ENCODE measurements at places on chromosomes 5 and 9.

DNA sequence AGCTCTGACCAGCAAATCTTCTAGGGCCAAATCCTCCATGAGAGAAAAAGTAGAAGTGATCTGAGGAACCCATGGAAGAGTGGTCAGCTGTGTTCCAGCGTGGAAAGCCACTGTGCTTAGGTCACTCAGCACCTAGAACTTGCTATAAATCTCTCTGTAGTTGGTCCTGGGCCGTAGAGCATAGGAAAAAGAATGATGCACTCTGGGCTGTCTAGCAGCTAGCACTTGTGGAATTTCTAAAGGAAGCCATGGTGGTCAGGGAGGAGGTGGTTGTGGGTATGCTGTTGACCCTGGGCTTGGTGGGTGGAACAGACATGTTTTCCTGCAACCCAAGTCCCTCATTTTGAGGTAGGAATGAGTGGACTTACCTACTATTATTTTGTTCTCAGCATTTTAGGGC is 48.1 kb downstream of the GGTA1 start:
- no peak for DNase-seq

- no peak for DNase-seq
Observed at GRCh38 chr9:115030006-115030405, 88.0 kb downstream of the TNC start.

DNA sequence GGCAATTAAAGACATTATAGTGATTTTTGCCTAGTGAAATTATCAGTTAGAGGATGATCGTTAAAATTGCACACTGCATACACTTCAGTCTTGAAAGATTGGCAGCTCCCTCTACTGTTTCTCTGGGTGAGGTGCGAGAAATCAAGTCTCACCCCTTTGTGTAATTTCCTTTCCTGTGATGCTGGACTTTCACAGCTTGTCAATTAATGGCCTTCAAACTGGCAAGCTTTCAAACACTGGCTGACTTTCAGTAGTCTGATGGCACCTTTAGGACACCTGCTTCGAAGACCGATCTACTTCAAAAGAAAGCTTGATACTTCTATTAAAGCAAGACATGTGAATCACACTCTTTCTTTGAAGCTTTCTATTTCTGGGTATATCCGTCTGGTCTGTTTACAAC is 706.7 kb upstream of the PTPRD start:
- no peak for DNase-seq

DNA sequence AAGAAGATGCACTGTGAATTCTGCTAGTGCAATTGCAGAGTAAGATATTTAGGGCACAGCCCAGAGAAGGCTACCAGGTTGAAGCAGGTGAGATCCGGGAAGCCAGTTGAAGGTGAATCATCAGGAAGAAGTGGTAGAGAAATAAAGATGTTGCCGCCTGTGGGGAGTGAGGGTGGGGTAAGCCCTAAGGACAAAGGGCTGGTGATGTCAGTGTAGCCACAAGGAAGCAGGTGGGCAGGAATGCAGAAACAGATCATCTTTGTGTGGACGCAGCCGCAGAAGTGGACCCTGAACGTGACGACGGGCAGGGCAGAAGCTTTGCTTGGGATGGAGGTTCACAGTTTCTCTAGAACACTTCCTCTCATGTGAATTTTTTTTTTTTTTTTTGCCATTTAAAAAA is 164.2 kb downstream of the ACTL7B start:
- DNase-seq, result no peak

DNA sequence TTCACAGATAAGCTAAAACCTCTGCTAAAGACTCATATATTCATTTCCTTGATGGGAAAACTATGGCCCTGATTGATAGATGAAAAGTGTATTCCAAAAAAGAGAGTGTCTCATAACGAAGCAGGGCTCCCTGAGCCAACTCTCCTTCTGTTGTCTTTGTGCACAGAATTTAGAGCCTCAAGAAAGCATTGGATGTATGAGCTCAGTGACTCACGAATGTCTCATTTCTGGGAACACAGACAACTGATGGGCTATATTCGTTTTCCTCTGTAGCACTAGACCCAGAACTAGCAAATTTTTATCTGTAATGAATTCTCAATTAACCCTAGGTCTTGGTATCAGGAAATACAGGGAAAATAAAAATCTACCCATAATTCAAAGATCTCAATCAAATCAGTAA is 88.4 kb downstream of the LMNB1 start:
- no peak for DNase-seq
